Prostate gland (tissue), 2 donors: ENCODE measurements at places on chromosomes 4 and X.

GRCh38 chr4:108337923-108338322 is 169.2 kb upstream of the LEF1 start:
- DNase-seq = no peak

DNA sequence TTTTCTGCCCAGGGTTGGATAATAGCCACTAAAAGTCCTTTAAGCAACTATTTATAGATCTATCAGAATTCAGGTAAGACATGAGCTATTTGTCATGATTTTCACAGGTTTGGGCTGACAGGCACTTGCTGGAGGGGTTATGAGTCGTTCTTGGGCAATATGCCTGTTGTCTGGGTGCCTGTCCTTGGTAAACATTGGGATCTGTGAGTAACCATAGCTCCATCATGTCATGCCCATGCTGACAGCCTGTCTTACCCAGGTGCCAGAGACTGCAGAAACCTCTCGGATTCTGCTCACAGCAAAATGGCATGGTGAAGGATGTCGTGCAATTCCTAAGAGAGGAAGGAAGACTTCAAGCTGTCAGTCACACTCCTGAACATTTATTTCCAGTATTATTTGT is 116.0 kb upstream of the PUDP start:
- DNase-seq = no peak

- no peak for DNase-seq
Measured at GRCh38 chr4:127015667-127016117, 617.1 kb upstream of the INTU start.

GRCh38 chr4:137949746-137950145 is 292.4 kb downstream of the SLC7A11 start:
- no peak for DNase-seq

GRCh38 chr4:39825741-39826231 is 127.8 kb downstream of the UBE2K start:
- DNase-seq = no peak

DNA sequence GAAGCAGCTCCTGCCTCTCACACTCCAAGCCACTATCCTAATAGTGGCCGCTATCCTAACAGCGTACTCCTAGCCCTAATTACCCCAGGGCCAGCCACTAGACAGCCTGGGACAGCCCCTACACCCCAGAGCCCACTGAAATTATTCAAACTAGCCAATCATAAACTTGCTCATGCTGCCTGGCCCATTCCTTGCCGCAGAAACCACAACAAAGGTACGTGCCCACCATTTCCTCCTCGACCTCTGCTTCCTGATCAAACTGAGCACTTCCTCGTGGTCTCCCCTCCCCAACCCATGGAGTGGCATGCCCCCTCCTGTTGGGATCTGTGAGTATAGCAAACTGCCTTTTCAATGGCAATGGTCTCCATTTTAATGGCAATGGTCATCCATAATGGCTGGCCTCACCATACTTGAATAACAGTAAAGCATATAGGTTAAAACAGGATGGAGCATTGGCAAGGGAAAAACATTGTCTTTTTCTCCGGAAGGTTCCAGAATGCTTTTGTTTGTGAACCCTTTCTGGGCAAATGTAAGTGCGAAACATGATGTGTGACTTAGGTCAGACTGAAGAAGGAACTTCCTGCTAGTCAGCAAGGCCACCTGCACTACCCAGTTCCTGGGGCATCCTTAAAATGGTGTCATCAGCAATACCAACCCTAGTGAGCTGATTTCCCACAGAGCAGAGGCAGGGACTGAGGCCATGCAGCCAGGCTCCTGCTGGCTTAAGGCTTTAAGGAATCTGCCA is 107.1 kb upstream of the ATP6AP2 start:
- DNase-seq = no peak

GRCh38 chr4:37652747-37653527 is 33.2 kb downstream of the RELL1 start:
- no peak for DNase-seq

DNA sequence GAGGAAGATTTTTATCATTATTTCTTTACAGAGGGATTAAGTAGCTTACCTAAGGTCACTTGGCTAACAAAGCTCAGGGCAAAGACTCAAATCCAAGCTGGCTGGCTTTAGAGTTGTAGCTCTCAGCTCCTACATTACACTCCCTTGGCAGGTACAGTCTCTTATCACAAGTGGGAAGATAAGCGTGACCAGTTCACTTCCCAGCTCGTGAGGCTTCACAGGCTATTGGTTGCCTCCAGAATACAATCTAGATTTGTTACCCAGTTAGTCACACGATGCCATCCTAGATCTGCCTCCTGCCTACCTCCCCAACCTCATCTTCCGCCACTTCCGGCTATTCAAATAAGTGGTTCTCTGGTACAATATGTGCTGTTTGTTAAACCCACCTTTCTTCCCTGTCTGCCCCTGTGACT is 3.7 kb downstream of the MMRN1 start:
- no peak for DNase-seq

DNA sequence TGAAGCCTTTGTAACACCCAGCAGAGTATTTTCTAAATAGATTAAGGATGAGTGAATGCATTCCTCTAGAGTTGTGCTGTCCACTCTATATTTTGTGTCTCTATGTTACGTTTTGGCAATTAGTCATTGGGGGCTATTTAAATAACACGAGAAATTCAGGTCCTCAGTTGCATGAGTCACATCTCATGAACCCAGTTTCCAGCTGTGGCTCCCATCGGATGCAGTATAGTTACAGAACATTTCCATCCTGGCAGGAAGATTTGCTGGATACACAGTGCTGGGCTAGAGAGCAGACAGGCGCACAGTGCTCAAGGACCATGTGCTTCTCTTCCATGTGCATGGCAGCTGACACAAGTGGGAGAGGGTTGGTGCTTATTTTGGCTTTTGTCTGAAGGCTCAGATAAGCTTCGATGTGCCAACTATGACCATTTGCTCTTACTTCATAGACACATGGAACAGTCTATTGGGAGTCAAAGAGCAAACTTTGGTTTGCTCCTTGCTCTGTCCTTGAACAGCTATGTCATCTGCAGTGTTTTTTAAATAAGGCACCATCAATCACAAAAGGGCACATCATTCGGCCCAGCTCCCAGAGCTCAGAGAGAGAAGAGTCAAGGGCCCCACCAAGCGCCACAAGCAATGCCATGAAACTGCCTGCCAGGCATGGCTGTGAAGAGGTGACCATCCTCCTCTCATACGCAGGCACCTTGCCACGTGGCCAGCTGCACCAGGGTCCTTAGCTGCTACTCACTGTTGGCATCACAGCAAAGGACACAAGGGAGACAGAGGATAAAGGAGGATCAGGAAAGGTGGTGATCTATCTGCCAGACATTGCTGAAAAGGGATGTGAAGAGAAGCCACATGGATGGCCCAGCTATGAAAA is 8.1 kb upstream of the STS start:
- no peak for DNase-seq

GRCh38 chrX:151726751-151727150 is 7.8 kb upstream of the CNGA2 start:
- no peak for DNase-seq

- no peak for DNase-seq
Measured at GRCh38 chr4:65311120-65311519, 359.2 kb downstream of the EPHA5 start.

DNA sequence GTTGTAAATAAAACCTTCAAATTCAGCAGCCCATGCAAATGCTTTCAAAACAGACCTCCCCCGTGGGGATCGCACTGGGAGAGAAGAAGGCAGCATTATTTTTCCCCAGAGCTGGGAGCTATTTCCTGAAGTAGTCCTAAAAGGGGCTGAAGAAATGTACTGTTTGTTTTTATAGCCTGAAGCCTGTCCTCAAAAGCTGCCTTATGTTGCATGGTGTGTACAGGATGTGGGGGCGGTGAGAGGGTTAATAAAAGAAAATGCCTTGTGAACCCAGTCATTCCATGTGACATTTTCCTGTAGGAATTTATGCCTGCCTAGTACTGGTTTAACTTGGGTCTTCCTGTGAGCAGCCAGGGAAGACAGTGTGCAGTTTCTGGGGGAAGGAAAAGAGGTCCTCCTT is 144.1 kb downstream of the SOWAHB start:
- no peak for DNase-seq

- no peak for DNase-seq
Measured at GRCh38 chr4:22745234-22745633, 52.5 kb downstream of the GBA3 start.

DNA sequence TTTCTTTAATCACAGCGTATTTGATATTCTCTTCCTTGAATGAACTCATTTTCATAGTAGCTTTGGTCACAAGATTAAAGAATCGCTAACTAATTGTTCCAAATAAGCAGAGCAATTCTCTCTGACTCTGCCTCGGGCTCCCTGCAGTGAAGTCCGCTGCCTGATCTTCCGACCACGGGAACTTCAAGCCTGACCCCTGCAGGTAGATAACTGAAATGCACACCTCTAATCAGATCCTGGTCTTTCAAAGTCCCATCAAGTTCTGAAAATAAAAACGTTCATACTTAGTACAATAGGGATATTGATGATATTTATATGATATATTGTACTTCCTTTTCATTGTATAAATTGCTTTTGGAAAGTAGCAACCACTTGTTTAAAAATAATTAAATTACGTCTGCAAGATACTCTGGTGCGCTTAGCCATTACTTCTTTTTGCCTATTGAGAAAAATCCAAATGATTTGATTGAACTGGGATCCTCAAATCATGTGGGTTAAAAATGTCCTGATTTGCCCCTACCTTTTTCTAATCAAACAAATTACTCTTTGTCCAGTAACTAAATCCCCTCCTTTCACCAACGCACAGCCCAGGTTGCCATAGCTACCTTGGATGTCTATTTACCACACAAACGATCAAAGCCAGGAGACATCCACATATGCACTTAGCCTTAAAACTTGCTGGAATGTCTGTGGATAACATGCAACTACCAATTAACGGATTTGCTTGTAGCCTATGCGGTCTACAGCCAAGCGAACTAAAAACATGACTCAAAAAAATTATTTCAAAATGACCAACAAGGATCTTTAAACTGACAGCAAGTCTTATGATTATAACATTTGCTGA is 4.2 kb downstream of the MID1 start:
- peak; percentile 34 for DNase-seq

DNA sequence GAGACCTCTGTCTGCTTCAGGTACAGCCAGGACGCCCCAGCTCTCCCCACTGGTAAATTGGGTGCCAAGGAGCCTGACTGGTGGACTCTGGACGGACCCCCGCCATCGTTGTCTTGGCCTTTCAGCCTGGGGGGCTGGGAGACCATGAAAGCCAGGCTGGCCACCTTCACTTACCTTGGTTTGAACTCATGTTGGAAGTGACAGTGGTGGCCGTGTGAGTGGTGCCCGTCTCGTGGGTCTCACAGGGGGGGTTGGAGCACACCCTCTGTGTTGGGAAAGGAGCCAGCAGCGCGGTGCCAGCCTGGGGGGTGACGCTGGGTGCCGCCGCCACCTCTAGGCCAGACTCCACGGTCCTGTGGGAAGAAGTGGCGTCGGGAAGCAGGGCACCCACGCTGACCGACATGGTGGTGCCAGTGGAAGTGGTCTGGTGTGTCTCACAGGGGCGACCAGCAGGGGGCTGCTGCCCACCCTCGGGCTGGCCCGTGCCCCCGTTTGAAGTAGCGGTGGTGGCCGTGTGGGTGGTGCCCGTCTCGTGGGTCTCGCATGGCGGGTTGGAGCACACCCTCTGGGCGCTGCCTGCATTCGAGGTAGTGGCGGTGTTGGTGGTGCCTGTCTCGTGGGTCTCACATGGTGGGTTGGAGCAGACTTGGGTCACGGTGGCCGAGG is 9.6 kb upstream of the RENBP start:
- DNase-seq = no peak

GRCh38 chr4:26372525-26373172 is 51.8 kb downstream of the RBPJ start:
- DNase-seq = peak; percentile 19

GRCh38 chrX:46398126-46398525 is 147.1 kb downstream of the ZNF674 start:
- DNase-seq = no peak

DNA sequence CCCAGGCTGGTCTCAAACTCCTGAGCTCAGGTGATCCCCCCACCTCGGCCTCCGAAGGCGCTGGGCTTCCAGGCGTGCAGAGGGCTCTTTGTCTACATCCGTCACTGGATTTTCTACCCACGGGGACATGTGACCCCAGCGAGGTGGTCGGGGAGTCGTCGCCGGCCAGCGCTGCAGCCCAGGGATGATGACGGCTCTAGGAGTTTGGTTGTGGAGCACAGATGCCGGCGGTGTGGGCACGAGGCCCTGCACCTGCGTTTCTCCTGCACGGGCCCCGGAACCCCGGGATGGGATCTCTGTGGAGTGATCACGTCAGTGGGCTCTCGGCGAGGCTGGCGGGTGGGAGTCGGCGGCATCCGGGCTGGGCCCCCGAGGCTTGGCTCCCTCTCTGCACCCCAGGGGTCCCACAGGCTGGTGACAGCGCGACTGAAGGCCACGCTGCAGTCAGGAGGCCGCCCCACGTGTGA is 9.1 kb upstream of the GTPBP6 start:
- DNase-seq = no peak
